Stimulated activated CD8-positive, alpha-beta memory T cell treated with anti-CD3 and anti-CD28 coated beads, Interleukin-15, amount 100 ng/mL, for 1 hour (primary cell): ENCODE measurements at places on chromosomes 2 and 18.

- DNase-seq = no peak
Measured at GRCh38 chr2:221726894-221727513, 154.9 kb upstream of the EPHA4 start.

GRCh38 chr2:162071001-162071400 lies 3.0 kb downstream of the DPP4 start:
- no peak for DNase-seq

- no peak for DNase-seq
Measured at GRCh38 chr18:79624356-79625170, 55.0 kb upstream of the CTDP1 start.

DNA sequence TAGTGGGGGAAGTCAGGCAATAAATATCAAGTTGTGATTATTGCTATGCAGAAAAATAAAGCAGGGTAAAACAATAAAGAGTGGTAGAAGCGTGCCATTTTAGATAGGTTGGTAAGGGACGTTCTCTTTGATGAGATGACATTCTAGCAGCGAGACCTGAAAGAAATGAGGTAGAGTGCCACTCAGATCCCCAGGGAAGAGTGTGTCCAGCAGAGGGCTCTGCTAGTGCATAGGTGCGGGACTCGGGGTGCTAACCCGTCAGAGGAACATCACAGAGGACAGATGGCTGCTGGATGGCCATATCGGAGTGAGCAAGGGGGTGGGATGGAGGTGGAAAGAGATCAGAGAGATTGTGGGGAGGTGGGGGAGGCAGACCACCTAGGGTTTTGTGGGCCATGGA lies 16.3 kb upstream of the GTF2A1L start:
- DNase-seq = no peak

- DNase-seq = no peak
Measured at GRCh38 chr2:68158134-68158447, 403 bp downstream of the PNO1 start.
